AG08395 (cell line): ENCODE measurements at places on chromosomes 12 and 14.
A peak's percentile ranks its signal among the peaks of the same experiment; 100 is the strongest.

- DNase-seq = no peak
These were observed 26.8 kb upstream of the PEX5 start for GRCh38 chr12:7162691-7163114.

- DNase-seq = no peak
These were observed 580.1 kb downstream of the ALG10 start for GRCh38 chr12:34602213-34602940.

DNA sequence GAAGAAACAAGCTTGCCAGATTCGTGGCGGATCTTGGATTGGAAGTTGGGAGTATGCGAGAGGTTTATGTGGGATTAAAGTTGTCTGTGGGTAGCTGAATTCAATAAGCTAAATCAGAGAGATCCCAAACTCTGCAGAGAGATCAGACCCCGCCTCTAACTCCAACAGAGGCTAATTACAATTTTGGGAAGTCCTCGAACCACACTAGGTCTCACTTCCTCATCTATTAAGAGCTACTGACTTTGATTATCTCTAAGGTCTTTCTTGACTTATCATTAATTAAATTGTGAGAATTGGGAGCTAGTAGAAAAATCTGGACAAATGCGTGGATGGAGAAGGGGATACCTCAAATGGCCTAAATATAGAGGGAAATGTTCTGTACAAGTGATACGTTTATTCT is 9.1 kb downstream of the NTF3 start:
- no peak for DNase-seq

GRCh38 chr14:98752660-98753059 is 519.3 kb downstream of the BCL11B start:
- no peak for DNase-seq

- no peak for DNase-seq
These were observed 103.3 kb upstream of the CRY1 start for GRCh38 chr12:107196681-107197080.

- DNase-seq = no peak
These were observed 50.2 kb upstream of the FLRT2 start for GRCh38 chr14:85479771-85480170.

GRCh38 chr14:50038398-50039119 is 77.8 kb downstream of the VCPKMT start:
- peak; percentile 96 for DNase-seq

DNA sequence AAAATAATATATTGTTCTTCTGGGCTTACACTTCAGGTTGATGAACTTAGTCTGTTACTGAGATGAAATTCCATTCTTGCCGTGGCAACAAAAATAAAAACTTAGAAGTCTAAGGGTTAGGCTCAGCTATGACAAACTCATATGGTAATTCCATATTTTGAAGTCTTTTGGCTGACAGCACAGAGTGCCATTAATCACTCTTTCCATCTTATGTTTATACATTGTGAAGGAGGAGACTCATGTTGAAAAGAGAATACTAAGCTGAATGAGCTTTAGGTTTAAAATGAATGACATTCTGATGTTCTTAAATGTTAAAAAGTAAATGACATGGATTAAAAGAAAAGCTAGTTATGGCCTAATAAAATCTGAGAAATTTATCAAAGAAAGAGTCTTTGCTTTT is 291.9 kb downstream of the SOX5 start:
- no peak for DNase-seq

- no peak for DNase-seq
These were observed 208.3 kb downstream of the EMP1 start for GRCh38 chr12:13404631-13405473.

DNA sequence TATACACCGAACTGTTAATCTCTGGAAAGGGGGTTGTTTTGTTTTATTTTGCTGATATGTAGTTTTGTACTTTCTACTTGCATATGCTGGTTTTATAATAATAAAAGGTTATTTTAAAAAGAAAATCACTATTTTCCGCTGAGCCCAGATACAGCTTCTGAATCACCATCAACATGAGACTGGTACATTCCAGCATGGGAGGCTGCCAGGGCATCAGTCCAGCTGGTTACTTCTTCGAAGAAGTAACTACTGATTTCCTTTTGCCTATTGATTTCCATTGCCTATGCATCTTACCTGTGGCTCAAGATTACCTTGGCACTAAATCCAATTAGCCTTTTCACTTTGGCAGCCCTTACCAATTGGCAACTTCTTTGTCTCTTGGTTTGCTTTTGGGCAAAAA is 11.7 kb upstream of the OSBPL8 start:
- DNase-seq = peak; percentile 10

DNA sequence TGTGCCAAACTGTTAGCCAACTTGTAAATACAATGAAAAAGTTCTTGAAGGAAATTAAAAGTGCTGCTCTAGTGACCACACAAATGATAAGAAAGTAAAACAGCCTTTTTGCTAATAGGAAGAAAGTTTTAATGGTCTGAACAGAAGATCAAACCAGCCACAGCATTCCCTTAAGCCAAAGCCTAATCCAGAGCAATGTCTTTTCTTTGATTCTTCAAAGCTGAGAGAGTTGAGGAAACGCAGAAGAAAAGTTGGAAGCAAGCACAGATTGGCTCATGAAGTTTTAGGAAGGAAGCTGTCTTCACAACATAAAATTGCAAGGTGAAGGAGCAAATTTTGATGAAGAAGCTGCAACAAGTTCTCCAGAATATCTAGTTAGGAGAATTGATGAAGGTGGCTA is 213.8 kb downstream of the ATXN7L3B start:
- DNase-seq = no peak

GRCh38 chr12:106303202-106303820 is 778 bp downstream of the TCP11L2 start:
- DNase-seq = peak; percentile 82
